ENCODE measurements at places on chromosomes 16 and 17.

DNA sequence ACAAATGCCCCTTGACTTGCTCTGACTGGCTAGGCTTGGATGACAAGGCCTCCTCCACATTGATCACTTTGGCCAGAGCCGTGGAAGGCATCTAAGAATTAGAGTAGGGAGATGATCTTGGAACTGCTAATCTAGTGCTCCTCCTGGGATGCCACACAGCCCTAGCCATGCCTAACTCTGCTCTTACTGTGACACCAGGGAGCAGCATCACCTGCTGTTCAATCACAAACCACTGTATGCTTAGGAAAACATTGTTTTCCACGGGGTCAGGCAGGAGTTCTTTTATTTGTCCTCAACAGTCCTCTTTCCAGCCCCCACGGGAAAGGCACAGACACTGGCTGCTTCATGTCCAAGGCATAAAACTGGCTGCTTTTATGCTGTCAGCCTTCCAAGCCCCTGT lies 46.3 kb downstream of the C16orf78 start:
- DNase-seq: no peak

- DNase-seq: no peak
These were observed 2.5 kb downstream of the CARHSP1 start for GRCh38 chr16:8866118-8866883.

DNA sequence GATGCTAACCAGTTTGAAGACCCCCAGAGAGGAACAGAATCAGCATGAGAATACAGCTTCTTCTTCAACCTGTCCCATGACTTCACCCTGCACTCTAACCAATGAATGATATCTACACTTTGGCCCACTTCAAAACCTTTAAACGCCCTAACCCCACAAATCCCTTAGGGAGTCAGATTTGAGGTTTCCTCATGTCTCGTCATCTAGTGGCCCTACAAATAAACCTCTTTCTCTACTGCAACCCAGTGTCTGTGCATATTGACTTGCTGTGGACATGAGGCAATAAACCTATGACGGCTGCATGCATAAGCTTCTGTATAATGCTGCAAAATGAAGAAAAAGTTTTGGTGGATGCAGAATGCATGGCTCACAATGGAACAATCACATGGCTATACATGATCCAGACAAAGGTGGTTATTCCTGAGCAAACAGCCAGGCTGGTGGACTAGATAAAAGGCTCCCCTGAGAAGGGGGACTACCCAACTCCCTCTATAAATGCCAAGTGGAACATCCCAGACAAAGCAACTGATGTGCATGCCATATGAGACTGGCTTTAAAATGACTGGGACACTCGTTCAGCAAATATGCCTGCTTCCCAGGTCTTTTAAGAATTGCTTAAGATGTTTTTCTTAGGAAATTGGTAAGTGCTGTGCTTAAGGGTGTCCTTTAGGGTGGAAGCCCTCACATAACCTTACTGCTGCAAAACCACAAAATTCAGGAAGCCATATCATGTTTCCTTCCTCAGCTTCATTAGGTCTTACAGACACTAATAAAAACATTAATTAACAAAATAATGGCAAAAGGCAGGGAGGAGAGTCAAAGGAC lies 12.2 kb downstream of the N4BP1 start:
- no peak for DNase-seq

- no peak for DNase-seq
These were observed 52.7 kb downstream of the TMEM235 start for GRCh38 chr17:78284146-78284545.

DNA sequence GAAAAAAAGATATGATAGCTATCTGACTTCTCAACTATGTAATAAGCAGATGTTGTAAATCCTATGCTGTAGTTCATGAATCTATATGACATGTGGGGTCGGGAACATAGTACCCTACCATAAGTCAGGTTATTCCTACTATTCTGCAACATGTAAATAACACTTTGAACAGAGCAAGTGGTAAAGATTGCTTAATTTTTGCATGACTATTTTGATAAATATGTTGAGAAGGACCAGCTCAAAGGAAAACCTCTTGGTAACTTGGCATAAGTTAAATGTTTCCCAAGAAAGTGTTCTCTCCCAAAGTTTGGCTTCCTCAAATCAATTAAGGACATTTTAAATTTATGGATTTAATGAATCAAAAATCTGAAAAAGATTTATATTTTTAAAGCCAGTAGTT lies 62.1 kb downstream of the ABHD15 start:
- DNase-seq: no peak

- DNase-seq: no peak
These were observed 25.3 kb downstream of the CYLD start for GRCh38 chr16:50767197-50767596.

DNA sequence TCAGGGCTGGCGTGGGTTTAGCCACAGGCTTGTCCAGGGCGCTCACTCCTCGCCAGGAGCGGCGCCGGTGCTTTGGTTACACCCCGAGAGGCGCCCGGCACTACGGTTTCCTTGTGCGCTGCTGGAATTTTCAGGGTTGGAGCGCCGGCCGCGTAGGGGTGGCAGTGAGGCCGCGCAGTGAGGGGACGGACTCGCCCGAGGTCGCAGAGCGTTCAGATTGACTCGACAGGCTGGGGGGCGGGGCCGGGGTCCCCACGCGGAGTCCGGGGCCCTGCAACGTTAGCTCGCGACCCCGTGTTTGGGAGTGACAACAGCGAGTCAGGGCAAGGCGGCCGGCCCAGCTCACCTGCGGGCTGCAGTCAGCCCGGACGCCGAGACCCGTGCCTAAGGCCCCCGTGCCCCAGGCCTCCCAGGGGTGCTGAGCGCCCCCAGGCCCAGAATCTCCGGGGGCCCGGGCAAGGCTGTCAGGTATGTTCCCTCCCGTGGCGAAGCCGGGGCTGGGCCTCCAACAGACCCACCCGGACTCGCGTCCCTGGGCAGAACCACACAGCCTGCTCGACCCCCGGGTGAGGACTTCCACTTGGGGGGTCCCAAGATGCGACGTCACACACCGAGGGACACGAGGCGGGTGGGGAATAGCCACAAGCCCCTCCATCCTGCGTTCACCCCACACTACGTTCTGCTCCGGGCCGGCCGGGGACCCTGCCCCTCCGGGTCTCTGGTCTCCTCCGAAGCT lies 1.3 kb upstream of the ACTG1 start:
- DNase-seq: no peak

DNA sequence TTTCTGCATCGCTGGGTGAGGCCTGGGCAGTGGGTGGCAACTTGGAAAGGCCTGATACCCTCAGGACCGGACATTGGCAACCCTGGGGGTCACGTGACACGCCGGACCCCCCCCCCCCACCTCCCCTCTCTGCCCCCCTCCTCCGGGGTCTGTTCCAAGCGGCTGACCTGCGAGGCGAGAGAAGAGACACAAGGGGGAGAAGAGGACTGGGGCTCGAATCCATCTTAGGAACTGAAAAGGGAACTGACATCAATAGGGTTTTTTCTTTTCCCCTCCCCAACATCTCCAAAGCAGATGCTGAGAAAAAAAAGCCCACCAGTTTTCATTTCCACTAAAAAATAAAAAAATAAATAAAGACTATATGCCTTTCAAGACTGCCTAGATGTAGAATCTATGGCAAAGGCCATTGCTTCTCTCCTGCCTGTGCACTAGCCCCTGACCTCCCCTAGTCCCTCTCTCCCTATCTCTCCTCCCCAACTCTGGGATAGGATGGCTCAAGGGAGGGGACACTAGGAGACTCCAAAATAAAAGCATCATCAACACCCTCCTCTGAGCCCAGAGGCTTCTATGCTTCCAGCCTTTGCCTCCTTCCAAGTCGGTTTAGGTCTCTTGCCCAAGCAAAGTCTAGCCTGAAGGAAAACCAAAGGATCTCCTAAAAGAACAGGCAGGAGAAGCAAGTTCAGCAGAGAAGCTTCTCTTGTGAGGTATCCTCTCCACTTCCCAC lies 7.7 kb upstream of the HOXB2 start:
- no peak for DNase-seq

Measured in activated naive CD8-positive, alpha-beta T cell treated with anti-CD3 and anti-CD28 coated beads, Interleukin-2, amount 50 U/mL, for 16 hours (primary cell).